ENCODE measurements at places on chromosomes 6 and 20. TPM values are rescaled to one million over a fixed set of nuclear protein-coding genes. Genes with fewer than 3 reads are reported as not detected.
A peak's percentile ranks its signal among the peaks of the same experiment; 100 is the strongest.

OOEP gene
- not detected for total RNA-seq

HELZ2 gene
- total RNA-seq: 21.4 TPM

- peak; percentile 94 for DNase-seq
Observed at GRCh38 chr6:116370760-116371119, at the start of gene DSE. Gene DSE, plus strand, starts transcription at chr6:116370947. Its CDS starts 28,304 bp downstream, at chr6:116399251.

GRCh38 chr6:112337209-112337638, 9.9 kb upstream of the RFPL4B start:
- peak; percentile 76 for DNase-seq

GRCh38 chr6:169590376-169590939, 111.4 kb downstream of the WDR27 start:
- DNase-seq: no peak

- DNase-seq: no peak
Observed at GRCh38 chr20:53795170-53795569, 201.5 kb upstream of the ZNF217 start.

GRCh38 chr6:42451333-42452170, at the start of gene TRERF1:
Gene TRERF1, minus strand, starts transcription at chr6:42451926. Its CDS starts 182,336 bp downstream, at chr6:42269590.
- DNase-seq: peak; percentile 67

Data from sciatic nerve (tissue), 2 donors.